Activated CD4-positive, alpha-beta T cell treated with anti-CD3 and anti-CD28 coated beads for 48 hours (primary cell): ENCODE measurements at places on chromosomes 12 and 14.

GRCh38 chr12:72734581-72734980 is 462.4 kb downstream of the TRHDE start:
- no peak for DNase-seq

DNA sequence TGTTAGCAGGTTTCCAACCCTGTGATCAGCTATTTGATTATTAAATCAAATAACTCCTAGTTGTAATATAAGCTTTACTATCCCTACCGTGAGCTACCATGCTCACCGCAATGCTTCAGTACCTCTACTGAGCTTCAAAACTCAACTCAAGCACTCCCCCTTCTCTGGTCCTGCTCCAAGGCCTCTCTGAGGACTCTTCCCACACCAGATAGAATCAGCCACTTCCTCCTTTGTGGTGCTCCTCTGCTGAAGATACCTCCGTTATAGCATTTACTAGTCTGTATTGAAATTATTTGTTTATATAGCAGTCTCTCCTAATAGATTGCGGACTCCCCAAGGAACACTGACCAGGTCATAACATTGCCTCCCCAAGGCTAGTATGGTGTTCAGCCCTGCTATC is 17.5 kb downstream of the AREL1 start:
- no peak for DNase-seq

- peak; percentile 89 for DNase-seq
Measured at GRCh38 chr12:120231316-120232011, 30.6 kb upstream of the RPLP0 start.

- no peak for DNase-seq
Measured at GRCh38 chr14:19851365-19851764, 23.6 kb upstream of the OR4K2 start.

GRCh38 chr14:43003845-43004244 is 1397.2 kb downstream of the LRFN5 start:
- DNase-seq, result no peak

DNA sequence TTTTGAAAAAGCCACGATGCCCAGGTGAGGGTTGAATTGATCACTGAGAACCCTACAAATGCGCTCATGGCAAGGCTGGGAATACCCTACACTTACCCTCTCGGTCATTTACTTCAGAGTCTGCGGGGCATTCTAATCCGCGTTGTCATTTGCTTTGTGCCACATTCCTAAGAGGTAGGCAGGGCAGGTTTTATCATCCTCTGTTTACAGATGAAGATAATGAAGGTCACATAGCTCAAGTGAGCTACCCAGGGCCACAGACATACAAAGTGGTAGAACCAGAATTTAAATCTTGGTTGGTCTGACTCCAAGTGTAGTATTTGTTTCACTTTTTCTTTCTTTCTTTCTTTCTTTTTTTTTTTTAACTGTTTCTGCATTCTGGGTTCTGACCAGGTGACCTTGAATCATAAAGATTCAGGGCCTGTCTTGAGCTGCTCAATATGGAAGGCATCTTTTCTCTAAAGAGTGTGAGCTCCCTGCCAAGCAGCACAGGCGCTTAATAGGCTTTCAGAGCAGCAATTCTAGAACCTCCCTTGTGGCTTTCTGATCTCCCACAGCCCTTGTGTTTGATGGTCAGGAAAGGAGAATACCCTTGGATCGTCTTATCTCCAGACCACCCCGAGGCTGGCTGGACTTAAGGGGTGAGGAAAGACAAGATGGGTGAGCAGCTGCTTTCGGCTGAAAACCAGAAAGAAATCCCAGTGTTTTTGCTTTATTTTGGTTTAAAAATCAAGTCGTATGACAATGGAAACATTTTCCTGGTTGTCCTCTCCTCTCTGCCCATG is 662 bp upstream of the BATF start:
- DNase-seq, result no peak

- DNase-seq, result peak; percentile 14
Measured at GRCh38 chr12:116697305-116697704, 40.6 kb downstream of the SPRING1 start.

- no peak for DNase-seq
Measured at GRCh38 chr12:43277651-43278540, 274.1 kb downstream of the ADAMTS20 start.

- DNase-seq, result no peak
Measured at GRCh38 chr14:95183532-95184412, 26.4 kb upstream of the DICER1 start.

GRCh38 chr14:94600148-94600545 is 12.0 kb upstream of the SERPINA3 start:
- no peak for DNase-seq

DNA sequence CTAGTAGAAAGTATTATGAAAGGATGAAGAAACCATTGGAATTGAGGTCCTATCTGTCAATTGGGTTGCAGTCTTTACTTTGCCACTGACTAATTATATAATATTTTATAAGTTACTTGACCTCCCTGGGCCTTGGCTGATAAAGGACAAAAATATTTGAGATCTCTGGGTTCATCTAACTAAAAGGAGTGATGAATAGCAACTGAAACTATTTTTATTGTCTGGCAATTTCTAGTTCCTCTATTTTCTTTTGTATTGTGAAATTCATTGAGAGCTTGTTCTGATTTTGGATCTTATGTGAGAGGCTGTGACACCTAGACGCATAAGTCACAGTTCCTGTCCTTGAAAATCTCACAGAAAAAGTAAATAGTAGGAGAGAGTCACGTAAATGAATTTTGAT is 415.7 kb upstream of the ATP2B1 start:
- no peak for DNase-seq

GRCh38 chr12:56683-57346 is 9.8 kb upstream of the IQSEC3 start:
- DNase-seq, result no peak

DNA sequence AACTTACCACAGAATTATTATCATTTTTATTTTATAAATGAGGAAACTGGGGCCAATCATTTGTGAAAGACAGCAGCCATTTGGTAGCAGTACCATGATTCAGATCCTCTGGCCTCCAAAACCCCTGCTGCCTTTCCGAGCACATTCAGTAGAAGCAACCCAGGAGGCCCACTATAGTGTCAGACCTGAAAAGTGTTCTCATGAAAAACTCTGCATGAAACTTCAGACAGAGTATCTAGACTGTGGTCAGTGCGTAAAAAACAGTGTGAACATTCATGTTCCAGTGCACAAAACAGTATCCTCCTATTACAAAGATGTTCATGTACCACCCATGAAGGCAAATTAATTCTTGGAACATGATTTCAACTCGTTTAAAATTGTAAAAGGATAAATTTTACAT is 112.0 kb downstream of the EPS8 start:
- no peak for DNase-seq

- no peak for DNase-seq
Measured at GRCh38 chr14:65210822-65211182, 108.5 kb upstream of the MAX start.

DNA sequence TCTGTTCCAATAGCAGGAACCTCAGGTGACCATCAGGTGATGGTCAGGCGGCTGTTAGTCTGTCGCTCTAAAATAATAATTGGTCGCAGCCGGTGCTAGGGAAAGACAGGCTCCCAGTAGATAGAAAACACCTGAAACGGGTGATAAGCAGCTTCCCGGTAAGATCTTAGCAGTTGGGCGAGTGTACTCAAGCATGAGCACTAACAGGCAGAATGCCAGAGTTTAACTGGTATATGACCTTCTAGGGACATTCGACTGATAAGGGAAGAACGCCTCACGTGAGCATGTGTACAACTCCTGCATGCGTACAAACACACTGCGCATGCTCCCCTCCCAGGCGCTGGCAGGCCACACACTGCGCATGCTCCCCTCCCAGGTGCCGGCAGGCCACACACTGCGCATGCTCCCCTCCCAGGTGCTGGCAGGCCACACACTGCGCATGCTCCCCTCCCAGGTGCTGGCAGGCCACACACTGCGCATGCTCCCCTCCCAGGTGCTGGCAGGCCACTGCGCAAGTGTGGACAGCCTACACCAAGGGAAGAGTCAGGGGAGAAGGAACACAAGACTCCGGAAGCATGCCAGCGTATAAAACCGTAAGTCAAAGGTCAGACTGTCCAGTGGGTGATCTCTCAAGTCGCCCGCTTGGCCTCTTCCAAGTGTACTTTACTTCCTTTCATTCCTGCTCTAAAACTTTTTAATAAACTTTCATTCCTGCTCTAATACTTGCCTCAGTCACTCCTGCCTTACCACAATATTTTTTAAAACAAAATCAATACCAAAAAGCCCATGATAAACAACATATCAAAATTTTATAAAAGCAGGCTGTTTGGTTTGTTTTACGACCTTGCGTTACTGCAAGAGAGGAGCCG is 24.5 kb downstream of the GPRC5D start:
- DNase-seq, result no peak

GRCh38 chr14:22300646-22301045 is 288.4 kb downstream of the DAD1 start:
- DNase-seq, result no peak

DNA sequence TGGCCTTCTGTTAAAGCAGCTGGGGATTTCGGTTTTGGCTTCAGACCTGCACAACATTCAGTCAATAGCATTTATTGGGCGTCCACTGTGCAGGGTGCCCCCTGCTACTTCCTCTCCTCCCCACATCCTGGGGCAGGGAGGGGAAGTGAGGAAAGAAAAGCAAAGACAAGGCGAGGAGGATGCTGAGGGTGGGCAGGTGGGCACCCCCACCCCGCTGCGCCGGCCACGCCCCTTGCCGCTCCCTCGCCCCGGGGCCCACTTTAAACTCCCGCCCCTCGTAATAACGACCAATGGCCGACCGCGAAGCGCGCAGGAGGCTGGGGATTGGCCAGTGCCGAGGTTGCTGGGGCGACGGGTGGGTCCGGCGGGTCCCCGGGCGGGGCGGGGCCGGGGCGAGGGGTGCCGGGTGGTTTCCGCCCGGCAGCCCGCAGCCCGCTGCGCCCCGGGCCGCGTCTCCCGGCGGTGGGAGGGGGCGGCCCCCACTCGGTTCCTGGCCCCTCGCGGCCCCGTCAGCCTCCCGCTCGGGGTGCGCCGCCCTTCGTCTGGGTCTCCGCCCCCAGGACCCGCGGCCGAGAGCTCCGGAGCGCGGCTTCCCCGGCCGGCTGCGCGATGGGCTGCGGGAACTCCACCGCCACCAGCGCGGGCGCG is at the start of gene C12orf75:
C12orf75 (plus strand) TSS at position 409 of the 648 bp plus-strand sequence; CDS start at position 610, 201 bp downstream.
- DNase-seq, result peak; percentile 90

GRCh38 chr12:113142173-113142885 is 6.8 kb upstream of the RASAL1 start:
- peak; percentile 54 for DNase-seq

DNA sequence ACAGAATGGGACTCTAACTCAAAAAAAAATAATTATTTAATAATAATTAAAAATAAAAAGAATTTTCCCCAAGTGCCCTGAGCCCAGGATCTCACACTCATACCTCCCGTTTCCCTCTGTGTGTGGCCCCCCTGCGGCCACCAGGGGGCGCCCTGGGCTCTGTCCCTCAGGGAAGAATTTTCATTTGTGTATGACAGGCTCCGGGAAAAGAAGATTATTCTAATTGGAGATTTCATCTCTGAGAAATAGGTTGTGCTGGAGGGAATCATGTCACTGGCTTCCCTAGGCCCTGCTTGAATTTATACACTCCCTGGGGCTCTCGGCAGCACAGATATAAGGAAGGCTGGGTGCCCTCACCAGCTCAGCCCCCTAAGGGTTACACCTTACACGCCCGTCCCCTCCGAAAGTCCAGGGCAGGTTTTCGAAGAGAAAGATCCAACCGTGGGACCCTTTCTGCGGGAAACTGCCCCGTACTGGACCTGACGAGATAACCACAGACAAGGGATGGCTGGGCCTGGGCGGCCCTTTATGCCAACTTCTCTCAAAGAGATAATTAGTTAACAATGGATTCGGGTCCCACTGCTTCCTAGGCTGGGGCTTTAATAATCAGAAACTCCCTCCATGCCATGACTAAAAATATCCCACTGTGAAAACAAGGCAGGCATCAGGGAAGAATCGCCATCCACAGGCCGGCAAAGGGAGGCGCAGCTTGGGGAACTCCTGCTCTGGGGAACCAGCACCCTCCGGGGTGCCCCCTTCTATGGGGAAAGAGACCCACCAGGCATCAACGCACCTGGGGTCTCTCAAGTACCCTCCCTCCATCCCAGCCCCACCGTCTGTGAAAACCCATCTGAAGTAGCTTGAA is 80.7 kb downstream of the KDM2B start:
- peak; percentile 80 for DNase-seq

- no peak for DNase-seq
Measured at GRCh38 chr14:68231898-68232297, 412.3 kb downstream of the RAD51B start.

- no peak for DNase-seq
Measured at GRCh38 chr14:44616204-44616603, 109.1 kb upstream of the FSCB start.

- DNase-seq, result no peak
Measured at GRCh38 chr14:105091517-105092170, 26.4 kb upstream of the GPR132 start.

DNA sequence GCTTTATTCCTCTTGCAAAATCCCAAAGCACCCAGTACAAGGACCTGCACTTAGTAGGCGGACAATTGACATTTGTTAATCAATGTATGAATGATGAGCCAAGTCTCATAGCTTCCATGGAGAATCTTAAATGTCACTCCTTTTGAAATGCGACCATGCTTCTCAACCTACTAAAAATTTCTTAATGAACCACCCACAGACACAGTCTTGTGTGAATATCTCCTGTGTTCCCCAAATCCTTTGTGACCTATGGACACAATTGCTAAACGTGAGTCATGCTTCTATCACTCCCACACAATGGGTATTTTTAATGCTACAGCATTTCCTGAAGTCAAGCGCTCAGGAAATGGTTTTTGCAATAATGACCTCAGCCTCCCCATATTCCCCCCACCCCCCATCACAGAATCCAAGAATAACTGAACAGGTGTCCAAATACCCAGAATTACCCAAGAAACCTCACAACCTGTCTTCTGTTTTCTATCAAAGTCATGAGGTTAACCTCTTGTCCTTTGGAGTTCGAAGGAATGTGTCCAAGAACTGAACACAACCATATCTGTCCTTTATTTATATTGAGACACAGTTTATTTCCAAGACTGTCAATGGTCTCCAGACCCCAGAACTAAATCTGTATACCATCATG is 163.6 kb upstream of the PLEKHG7 start:
- no peak for DNase-seq

GRCh38 chr12:911191-911826 is 38.2 kb downstream of the RAD52 start:
- DNase-seq, result no peak

DNA sequence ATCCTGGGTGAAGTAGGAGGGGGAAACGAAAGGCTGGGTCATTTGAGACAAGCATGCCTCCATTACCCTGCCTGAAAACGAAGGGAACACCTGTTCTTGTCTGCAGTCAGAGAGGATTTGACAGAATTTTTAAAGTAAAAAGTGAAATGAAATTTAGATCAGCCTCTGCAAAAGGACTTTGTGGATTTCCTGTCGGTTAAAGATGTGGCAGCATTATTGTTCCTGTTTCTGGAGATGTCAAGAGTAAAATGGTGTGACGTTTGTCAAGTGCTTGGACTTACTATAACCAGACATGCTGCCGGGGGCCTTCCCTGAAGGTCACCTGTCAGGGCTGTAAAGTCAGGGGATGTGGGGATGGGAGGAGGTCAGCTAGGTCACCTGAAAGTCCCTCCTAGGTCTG is 32.0 kb downstream of the NRXN3 start:
- DNase-seq, result no peak
